ENCODE measurements at places on chromosomes 7 and 10.
A peak's percentile ranks its signal among the peaks of the same experiment; 100 is the strongest.

GRCh38 chr7:74288034-74288881, 949 bp upstream of the CLIP2 start:
- no peak for DNase-seq

- DNase-seq: no peak
Measured at GRCh38 chr10:44382131-44382858, 2.6 kb downstream of the CXCL12 start.

DNA sequence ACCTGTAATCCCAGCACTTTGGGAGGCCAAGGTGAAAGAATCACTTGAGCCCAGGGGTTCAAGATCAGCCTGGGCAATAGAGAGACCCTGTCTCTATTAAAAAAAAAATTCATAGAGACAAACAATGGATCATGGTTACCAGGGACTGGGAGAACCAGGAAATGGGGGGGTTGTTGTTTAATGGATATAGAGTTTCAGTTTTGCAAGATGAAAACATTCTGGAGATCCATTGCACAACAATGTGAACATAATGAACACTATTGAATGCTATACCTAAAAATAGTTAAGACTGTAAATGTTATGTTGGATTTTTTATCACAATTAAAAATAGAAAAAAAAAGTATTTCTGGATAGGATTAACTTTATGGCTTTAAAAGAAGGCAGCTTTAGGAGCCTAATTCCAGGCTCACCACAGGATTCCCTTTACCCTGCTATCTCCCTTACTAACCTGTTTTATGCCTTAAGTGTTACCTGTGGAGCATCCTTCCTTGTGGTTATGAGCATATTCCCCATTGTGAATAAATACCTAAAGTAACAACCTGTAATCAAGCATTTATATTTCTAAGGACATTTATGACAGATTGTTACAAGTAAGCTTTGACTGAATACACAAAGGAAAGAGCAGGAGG, 45.1 kb upstream of the SGCE start:
- no peak for DNase-seq

GRCh38 chr7:101315336-101315735, 6.3 kb downstream of the IFT22 start:
- DNase-seq: no peak

GRCh38 chr10:112741830-112742402, 208.1 kb upstream of the TCF7L2 start:
- no peak for DNase-seq

DNA sequence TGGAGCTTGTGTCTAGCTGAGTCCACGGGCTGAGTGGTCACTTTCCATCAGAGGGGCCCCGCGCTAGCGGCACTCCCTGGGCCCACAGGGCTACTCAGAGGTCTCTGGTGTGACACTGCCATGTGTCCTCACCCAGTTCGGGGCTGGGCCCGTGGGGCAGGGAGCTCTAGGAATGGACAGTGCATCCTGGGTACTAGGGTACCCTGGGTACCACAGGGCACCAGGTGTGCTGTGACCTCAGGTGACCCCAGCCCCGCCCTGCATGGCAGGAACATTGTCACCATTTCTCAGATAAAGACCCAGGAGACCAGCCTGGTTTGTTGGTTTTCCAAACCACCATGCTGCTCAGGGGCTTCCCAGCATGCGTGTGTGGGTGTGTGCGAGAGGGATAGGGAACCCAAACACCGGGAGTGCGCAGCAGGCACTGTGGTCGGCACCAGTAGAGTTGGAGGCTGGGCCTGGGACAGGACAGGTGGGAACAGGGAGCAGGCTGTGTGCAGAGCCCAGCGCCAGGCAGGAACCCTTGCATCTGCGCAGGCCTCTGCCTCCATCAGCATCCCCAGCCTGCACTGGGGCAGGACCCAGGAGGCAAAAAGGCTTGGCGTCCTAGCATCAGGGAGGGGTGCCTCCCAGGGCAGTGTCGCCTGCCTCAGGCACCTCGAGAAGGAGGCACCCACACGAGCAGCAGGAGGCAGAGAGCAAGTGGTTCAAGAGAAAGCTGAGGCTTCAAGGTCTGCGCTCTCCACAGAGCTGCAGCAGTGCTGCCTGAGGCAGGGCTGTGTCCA, 19.4 kb upstream of the CSGALNACT2 start:
- peak; percentile 43 for DNase-seq

- no peak for DNase-seq
Measured at GRCh38 chr7:85039196-85039923, 147.5 kb downstream of the SEMA3D start.

GRCh38 chr7:111650456-111650999, 88.2 kb upstream of the IMMP2L start:
- no peak for DNase-seq

DNA sequence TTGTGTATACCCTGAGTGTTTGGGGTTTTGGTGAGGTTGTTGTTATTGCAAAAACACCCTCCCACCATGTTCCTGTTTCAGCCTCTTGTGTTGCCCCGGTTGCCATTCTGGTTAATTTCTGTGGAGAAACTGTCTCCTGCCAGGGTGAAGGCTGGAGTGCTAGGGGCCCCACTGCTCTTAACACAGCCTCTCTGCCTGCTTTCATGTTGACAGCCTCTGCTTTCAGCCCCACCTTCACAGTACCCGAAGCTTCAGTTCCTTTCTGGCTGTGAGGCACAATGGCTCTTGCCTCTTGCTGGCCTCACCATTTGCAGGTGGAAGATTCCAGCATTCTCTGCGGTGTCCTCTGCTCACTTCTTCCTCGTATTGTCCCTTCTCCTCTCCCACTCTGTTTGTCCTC, 19.2 kb downstream of the SLC18A2 start:
- DNase-seq: no peak

DNA sequence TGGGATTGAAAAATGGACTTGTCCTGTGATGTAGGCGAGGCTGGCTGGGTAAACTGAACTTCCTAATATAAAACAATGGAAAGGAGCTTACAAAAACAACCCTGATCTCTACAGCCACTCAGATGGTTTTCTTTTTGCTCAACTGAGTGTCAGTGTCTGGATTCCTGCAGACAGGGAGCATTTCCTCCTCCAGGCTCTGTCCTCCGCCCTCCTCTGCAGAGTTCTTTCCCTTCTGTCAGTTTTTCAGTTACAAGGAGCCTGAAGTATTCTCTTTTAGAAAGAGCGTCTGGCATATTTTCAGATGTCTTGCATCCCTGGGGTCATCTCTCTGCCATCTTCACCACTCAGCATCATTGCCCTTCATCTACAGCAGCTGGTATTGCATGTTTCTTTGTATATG, 50.0 kb upstream of the PITRM1 start:
- no peak for DNase-seq

- DNase-seq: no peak
Measured at GRCh38 chr7:55962014-55962413, 2.4 kb upstream of the NIPSNAP2 start.

GRCh38 chr10:73744664-73744975, 448 bp downstream of the SEC24C start:
- no peak for DNase-seq

Measured in CD8-positive, alpha-beta memory T cell (primary cell).